ENCODE measurements at places on chromosomes 4 and X. TPM values are rescaled to one million over a fixed set of nuclear protein-coding genes. Genes with fewer than 3 reads are reported as not detected.

The MAGEB2 gene
- not detected for total RNA-seq

The SMIM10L2A gene
- 0.23 TPM for total RNA-seq

The TCEAL7 gene
- not detected for total RNA-seq

The SLC10A4 gene
- not detected for total RNA-seq

DNA sequence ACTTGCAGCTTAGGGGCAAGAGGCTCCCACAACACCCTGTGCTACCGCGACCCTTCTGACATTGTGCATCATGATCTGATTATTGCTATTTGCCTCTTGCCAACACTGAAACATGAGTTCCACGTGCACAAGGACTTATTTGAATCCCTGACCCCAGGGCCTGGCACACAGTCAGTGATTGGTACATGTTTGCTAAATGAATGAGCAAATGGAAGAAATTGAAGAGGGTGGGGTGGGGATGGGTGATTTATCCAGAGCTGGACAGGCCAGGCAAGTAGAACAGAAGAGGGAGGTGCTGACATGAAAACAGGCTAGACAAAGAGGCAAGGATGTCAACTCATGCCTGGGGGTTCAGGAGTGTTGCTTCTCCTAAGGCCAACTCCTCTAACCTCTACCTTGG, 24.9 kb upstream of the RPL39 start:
- no peak overlapping the region for H3K4me3 ChIP-seq
- no peaks in the 10 kb centered on the region for H3K27me3 ChIP-seq
- no peak for DNase-seq
- H3K27ac ChIP-seq: no peak overlapping the region
- H3K36me3 ChIP-seq: no peaks in the 10 kb centered on the region
- H3K4me1 ChIP-seq: peaks cover 7% of the 10 kb centered on the region

The NHS gene
- 6.9 TPM for total RNA-seq

The MAP7D2 gene
- total RNA-seq: 0.63 TPM

The ADH1C gene
- total RNA-seq: not detected

Data from activated CD8-positive, alpha-beta T cell treated with anti-CD3 and anti-CD28 coated beads for 36 hours (primary cell).